Activated CD8-positive, alpha-beta memory T cell treated with anti-CD3 and anti-CD28 coated beads, Interleukin-2, amount 10 ng/mL, durations not matched to agents 7 days and 5 days (primary cell): ENCODE measurements at places on chromosomes 1 and 21.

DNA sequence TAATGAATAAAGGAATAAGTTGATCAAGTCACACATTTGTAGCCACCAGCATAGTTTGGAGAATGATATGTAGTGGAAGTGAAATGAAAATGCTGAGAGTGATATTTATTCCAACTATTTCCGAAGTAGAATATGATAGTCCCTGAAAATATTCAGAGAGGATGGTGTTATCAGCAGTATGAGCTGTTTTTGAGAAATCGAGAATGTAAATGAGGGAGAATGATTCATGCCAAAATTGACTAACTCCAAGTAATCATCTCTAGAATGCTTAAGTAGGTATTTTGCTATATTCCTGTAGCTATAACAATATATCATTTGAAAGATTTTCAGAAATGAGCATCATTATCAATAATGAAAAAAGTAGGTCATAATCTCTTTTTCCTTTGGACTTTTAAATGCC, 178.9 kb downstream of the PDE4B start:
- no peak for DNase-seq

- no peak for DNase-seq
These were observed 18.5 kb upstream of the FAM89A start for GRCh38 chr1:231058416-231059109.

GRCh38 chr1:223249854-223250631, 107.0 kb upstream of the TLR5 start:
- no peak for DNase-seq

GRCh38 chr1:208047476-208047934, 136.6 kb upstream of the CD34 start:
- no peak for DNase-seq

GRCh38 chr21:37974081-37974480, 57.8 kb upstream of the KCNJ6 start:
- DNase-seq: no peak

- DNase-seq: no peak
These were observed 16.6 kb downstream of the SLC1A7 start for GRCh38 chr1:53125623-53126360.

DNA sequence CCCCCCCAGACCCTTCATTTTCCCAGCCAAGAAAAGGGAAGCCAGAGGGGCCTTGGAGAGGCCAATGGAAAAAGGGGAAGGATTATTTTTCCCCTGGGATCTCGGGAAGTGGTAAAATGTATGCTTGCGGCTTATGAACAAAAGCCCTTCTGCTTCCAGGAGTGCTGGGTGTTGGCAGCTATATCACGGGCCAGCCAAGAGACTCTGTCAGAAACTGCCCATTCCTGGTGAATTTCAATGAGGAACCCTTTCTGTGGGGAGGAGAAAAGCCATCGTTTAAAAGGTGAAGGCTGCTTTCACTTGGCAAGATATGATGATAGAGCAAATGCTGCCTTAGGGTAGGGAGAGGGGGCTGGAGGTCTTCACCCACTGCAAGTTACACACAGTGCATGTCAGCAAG, 69.7 kb upstream of the ZC3H12A start:
- no peak for DNase-seq

- DNase-seq: no peak
These were observed 239.0 kb upstream of the ZP4 start for GRCh38 chr1:238129677-238130076.

- no peak for DNase-seq
These were observed 161.6 kb upstream of the RAB4A start for GRCh38 chr1:229109320-229109761.

DNA sequence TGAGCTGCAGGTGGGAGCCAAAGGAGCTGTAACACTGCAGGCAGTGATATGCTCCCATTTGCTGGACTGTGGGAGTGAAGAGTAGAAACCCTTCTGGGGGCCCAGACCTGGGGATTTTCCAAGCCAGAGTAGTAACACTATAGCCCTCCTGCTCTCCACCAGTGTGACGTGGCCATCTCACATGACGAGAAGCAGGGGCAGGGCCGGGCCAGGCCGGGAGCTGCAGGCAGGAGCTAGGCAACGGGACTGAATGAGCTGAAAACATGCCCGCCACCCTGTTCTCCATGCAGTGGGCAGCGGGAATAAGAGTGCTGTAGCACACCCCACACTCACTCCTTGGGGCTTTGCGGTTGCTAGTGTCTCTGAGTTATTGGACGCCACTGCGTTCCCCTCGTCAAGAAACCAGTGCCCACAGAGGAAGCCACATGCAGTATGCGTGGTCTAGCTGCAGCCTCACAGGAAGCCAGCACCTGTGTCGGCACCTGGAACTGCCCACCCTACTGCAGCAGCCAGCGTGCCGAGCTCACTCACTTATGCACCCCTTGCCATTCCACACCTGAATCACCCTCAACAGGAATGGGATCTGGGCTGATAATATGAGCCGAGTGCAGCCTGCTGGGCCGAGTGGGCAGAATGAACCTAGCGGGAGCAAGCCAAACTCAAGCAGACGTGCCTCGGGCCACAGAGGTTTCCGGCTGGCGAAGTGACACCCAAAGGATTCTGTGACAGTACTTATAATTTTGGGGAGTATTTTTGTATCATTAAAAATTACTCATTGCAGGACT, 1389.6 kb downstream of the KCNT2 start:
- no peak for DNase-seq

DNA sequence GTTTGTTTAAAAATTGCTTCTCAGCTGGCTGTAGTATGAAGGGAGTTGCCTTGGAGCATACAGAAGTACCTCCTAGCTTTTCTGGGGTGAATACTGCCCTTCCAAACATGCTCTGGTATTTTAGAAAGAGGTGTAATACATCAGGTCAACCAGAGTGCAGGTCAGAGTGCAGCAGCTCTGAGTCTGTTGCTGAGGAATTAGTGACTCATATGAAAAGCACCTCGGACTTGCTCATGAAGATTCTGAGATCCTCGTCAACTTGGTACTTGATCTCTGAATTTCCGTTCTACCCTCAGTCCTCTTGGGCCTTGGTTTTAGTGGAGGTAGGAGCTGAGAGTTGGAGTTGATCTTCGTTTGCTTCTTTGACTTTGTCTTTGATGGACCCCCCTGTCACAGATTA, 67.3 kb downstream of the NOS1AP start:
- no peak for DNase-seq
